ENCODE measurements at places on chromosomes 5 and 9.

DNA sequence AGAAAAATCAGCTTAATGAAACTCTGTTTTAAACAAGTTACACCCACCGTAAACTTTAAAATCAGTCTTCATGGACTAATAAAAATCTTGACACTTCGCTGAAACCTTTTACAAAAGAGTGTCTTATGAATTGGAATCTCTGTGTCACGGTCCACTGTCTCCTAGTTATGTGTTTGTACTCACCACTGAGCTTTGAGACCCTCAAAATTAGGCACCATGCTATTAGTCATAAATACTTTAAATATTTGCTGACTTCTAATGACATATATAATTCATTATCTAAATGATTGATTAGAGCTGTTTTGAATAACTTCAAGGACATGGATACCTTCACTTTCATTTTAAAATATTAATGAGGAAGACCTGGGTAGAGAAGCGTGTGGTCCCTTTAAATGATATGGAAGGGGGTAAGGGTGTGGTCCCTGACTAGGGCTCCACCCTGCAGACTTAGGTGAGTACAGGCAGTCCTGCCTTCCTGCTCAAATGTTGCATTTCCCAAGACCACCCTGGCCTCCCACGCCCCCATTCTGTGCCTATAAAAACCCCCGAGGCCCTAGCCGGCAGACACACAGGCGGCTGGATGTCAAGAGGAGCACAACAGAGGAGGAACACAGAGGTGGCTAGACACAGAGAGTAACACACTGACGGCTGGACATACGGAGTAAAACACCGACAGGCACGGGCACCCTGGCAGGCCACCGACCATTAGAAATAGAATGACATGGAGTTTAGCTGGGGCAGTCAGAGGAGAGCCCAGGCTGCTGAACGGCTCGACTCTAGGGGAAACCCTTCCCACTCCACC lies 179.0 kb upstream of the CDH9 start:
- no peak for DNase-seq

GRCh38 chr5:154467655-154468354 lies 10.2 kb downstream of the HAND1 start:
- no peak for DNase-seq

- DNase-seq = no peak
Measured at GRCh38 chr9:108383796-108384195, 472.0 kb downstream of the ACTL7B start.

- DNase-seq = no peak
Measured at GRCh38 chr9:85062385-85063022, 393.0 kb downstream of the NTRK2 start.

DNA sequence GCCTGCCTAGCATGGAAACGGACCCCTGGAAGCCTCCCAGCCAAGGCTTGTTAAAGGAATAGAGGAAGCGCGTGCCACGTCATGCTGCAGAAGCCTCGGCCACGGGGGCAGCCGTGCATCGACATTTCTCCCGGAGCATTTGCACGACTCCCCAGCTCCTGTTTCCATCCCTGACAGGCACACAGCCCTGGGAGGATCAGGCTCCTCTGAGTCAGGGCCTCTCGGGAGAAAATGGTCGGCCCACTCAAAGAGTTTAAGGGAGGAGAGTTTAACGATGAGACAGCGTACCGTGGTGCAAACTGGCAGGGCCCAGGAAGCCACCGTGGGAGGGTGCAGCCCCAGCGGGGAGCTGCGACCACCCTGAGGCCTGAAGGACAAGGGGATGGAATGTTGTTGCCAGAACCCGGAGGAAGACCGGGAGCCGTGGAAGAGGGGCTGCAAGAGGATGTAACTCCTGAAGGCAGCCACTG lies 213.6 kb downstream of the PAX5 start:
- DNase-seq = no peak

- DNase-seq = no peak
Measured at GRCh38 chr5:32127711-32128110, 46.4 kb downstream of the GOLPH3 start.

Data from epithelial cell of prostate (primary cell).